Left renal pelvis (tissue), 4 donors: ENCODE measurements at places on chromosomes 4 and X. TPM values are rescaled to one million over a fixed set of nuclear protein-coding genes. Genes with fewer than 3 reads are reported as not detected.

The RPL10 gene
- polyA plus RNA-seq, result 3,494 TPM

- no peak for DNase-seq
Measured at GRCh38 chr4:85842540-85842939, 367.6 kb downstream of the ARHGAP24 start.

The CDKL5 gene
- 13.5 TPM for polyA plus RNA-seq

The PLAC8 gene
- polyA plus RNA-seq, result 1.9 TPM

- DNase-seq, result no peak
Measured at GRCh38 chr4:31955346-31955745, 1235.2 kb downstream of the PCDH7 start.

The FGD1 gene
- 32.0 TPM for polyA plus RNA-seq

DNA sequence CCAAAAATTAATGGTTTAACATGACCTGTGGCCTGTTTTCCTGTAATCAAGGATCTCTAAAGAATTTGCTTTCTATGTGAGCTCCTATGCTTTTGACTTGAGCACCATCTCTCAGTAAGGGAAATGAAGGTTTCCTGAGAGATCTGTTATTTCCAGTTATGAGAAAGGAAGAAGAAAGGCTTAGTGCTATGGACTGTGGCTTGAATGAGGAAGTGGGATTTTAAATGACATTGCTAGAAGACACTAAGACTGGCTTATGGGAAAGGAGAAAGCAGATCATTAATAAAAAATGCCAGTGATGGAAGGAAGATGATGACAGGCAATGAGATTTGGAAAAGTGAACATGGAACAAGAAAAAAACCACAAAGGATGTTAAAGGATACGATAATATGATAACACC is 285.4 kb downstream of the OPHN1 start:
- DNase-seq, result no peak
